ENCODE measurements at places on chromosomes 16 and 17. TPM values are rescaled to one million over a fixed set of nuclear protein-coding genes. Genes with fewer than 3 reads are reported as not detected.

Gene HYDIN
- 0.66 TPM for total RNA-seq

Gene CLEC19A
- total RNA-seq: not detected

Gene CD300LG
- 2.3 TPM for total RNA-seq

Gene ARL6IP1
- total RNA-seq: 70.0 TPM

Gene ACADVL
- total RNA-seq: 276 TPM

Gene PLSCR3
- 14.2 TPM for total RNA-seq

Gene TERB1
- total RNA-seq: not detected

Gene CXCL16
- 1.7 TPM for total RNA-seq

Gene INCA1
- 0.93 TPM for total RNA-seq

Gene ASPA
- total RNA-seq: 3.8 TPM

Gene PPY
- total RNA-seq: 0.18 TPM

DNA sequence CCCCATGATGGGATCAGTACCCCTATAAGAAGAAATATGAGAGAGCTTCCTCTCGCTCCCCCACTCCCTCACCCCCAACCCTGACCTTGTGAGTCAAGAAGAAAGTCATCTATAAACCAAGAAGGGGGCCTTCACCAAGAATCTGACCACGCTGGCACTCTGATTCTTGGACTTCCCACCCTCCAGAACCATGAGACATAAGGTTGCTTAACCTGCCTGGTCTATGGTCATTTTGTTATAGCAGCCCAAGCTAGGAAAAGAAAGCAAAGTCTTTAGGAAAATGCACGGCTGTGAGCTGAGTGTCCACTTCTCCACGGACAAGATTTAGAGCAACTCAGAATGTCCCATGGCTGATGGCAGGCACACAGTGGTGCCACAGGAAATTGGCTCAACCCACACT lies 333.5 kb downstream of the SOX9 start:
- DNase-seq: no peak

DNA sequence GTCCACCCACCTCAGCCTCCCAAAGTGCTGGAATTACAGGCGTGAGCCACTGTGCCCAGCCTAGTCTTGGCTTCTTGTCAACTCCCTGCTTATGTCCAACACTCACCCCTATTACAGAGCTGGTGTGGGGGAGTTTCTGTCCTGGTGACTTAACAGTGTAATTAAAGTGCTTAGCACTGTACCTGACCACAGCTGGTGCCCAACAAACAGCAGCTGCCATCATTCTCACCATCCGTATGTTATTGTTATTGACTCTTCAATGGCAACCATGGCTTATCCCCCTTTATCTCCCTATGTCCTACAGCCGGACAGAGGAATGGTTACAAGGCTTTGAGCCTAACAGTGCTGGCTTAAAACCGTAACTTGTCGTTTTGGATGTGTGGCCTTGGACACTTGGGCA lies 17.0 kb upstream of the BRCA1 start:
- DNase-seq: no peak

DNA sequence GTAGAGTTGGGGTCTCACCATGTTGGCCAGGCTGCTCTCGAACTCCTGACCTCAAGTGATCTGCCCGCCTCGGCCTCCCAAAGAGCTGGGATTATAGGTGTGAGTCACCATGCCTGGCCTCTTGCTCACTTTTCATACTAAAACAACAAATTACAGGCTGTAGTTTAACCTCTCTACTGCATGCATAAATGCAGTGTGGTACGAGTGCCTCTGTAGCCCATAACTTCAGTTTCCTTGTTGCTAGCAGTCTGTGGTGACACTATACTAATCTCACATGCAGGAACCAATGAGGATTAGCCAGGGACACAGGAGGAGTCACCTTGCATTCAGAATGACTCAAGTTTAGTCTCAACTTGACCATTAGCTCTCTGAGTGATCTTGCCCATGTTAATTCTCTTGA lies 20.1 kb downstream of the HMOX2 start:
- no peak for DNase-seq

DNA sequence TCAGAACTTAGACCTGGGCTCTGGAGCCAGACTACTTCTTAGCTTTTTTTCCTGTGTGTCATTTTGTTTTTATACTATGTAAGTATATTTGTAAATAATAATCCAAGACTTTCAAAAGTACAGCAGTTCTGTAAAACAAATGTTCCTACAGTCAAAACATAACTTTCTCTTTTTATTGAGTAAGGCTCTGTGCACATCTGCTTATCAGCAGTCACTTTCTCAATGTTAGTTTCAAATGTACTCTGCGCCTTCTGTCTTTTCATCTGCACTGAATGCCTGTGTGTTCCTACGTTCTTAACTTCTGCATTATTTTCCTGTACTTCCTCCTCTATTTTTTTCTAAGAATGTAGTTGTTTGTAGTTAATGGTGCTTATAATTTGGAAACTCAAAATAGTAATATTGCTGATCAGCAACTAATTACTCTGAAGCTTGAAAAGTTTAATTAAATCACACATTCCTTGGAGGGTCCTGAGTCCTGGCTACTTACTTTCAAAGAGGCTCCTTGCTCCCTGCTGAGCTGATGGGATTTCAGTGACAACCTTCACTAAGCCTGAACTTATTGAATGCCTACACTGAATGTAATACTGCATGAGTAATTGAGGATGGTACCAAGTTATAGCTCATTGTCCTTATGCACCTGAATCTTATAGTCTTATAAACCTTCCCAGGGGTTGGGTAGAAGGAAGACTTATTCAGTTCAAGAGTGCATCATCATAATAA lies 329.9 kb downstream of the KCNJ2 start:
- DNase-seq: peak; percentile 57

- DNase-seq: peak; percentile 16
Measured at GRCh38 chr17:70905796-70906195, 736.5 kb downstream of the KCNJ2 start.

DNA sequence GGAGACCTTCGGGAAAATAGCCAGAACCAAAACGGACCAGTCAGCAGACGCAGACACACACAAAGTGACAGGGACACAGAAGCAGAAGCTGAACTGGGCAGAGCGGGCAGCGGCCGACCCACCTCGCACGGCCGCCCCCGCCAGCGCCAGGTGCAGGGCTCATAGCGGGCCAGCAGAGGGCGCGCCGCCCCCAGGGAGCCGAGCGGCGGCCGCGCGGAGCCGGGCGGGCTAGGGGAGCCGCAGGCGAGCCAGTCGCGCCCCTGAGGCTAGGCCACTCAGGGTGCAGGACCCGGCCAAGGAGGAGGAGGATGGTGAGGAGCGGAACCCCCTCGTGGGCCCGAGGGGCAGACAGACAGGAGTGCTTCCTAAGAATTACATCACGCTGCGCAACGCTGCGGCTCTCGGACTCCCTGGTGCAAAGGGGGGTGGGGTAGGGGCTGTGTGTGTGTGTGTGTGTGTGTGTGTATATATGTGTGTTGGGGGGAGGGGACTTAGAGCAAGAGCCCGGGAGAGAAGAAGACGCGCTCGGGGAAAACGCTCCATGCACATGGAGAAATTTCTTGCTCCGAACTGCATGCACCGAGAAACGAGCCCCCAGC lies 913 bp upstream of the NOG start:
- DNase-seq: peak; percentile 73

DNA sequence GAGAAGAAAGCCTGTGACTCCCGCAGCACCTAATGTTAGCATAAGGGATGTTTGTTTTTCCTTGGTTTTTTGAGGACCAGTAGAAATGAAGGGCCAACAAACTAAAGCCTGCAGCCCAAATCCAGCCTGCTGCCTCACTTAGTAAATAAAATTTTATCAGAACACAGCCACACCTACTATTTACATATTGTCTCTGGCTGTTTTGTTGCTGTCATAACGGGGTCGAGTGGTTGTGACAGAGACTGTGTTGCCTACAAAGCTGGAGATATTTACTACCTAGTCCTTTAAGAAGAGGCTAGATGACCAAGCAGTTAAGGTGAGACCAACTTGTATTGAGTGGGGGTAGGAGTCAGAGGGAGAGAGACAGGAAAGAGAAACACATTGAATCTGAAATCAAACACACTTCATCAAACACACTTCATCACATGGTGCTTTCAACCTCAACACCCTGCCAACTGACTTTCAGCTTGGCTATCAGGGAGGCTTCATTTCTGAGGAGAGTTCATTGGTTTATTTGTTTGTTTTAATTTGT lies 546.3 kb upstream of the CDH11 start:
- no peak for DNase-seq

DNA sequence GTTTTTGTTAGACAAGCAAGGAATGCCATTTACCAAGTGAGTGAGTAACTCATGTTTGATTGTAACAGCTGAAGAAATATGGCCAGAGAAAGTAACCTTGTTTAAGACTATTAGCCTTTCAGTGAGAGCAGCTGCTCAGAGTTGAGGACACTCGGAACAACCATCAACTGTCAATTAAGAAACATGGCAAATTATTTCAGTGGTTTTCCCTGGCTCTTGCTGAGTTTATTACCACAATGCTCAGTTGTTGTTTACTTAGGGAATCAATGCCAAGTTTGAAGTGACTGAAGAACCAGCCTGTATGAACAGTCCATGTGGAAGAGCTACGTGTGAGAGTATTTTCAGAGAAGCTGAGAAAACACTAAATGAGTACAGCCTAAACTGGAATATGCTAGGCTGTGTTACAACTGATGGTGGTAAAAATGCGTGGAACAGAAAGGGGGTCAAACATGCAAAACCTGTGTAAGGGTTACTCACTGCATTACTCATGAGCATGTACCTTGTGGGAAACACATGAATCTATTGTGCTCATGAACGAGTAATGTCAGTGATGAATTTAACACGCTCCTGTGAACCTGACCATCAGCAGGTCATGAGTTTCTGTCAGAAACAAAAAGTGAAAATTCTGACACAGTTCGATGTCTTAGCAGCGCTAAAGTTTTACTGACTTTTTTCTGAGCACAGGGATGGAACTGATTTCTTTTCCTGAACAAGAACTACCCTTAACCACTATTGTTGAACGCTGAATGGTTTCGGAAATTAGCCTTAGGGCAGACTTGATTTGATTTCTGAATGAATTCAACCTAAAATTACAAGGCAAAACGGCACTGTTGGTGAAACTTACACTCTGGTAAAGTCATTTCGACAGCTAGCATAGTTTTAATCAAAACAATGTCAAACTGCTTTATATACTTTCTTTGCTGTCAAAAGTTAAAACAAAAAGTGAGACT lies 33.5 kb downstream of the GNA13 start:
- DNase-seq: no peak

GRCh38 chr16:56288019-56288418 lies 96.7 kb downstream of the GNAO1 start:
- no peak for DNase-seq

DNA sequence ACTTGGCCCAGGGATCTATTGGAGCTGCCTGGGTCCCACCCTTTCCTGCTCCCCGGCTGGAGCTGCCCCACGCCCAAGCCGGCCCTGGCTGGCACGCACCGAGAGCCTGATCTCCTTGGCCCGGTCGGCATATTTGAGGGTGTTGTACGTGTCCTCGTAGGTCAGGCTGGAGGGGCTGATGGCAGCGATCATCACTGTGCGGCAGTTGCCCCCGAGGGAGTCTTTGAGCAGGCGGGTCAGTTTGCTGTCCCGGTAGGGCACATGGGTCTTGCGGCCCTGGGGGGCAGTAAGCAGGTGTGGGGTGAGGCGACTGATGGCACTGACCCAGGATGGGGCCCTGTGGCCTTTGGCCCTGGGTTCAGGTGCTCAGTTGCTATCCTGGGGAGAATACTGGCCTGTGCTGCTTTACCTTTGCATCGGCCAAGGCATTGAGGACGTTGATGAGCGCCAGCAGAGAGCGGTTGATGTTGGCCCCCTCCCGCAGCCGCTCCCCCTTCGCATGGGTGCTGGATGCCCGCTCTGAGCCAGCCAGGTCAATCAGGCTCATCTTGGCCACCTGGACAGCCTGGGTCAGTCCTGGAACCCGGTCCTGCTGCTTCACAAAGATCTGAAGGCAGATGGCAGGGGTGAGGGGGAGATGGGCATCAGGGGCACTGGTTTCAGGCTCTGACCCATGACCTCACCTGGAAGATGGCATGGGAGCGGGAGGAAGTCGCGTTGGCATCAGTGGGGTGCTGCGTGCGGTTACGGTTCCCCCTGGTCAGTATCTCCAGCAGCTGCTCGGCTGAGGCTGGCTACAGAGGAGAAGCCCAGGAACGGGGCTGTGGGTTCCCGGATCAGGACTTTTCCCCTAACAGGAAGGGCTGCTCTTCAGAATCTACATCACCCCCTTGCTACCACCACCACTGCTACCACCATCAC lies 13.5 kb downstream of the KIF18B start:
- no peak for DNase-seq

- peak; percentile 74 for DNase-seq
Measured at GRCh38 chr17:42135664-42136653, 13.4 kb downstream of the HSPB9 start.

DNA sequence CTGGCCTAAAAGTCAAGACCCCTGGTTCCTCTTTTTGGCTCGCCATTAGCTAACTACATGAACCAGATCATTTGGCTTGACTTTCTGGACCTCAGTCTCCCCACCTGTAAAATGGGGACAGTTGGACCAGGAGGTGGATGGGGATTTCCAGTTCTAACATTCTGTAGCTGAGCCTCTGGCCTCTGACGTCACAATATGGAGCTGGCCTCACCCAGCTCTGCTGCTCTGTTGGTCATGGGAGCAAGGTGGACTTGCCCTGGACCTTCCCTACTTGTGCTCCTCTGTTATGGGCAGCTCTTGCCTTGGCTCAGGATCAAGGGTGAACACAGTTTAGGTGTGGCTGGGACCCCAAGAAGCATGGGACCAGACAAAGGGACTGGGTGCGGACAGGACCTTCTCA lies 16.5 kb upstream of the KCNH6 start:
- DNase-seq: no peak

DNA sequence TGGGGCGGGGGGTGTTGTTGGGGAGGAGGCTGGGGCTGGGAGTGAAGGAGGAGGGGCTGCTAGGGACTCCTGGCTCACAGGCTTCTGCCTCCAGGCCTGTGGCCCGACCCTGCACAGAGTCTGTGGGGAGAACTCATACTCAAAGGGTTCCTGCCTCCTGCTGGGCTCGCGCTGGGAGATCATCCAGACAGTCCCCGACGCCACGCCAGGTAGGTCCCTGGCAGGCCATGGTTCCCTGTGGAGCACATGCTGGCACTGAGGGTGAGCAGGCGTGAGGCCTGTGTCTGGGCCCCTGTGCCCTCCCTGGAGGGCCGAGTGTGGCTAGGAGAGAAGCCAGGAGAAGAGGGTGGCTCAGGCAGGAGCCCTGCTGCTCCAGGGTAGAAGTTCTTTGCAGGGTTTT lies 4.6 kb downstream of the ITGAD start:
- DNase-seq: no peak

GRCh38 chr16:61829631-61830030 lies 206.6 kb downstream of the CDH8 start:
- DNase-seq: peak; percentile 29

DNA sequence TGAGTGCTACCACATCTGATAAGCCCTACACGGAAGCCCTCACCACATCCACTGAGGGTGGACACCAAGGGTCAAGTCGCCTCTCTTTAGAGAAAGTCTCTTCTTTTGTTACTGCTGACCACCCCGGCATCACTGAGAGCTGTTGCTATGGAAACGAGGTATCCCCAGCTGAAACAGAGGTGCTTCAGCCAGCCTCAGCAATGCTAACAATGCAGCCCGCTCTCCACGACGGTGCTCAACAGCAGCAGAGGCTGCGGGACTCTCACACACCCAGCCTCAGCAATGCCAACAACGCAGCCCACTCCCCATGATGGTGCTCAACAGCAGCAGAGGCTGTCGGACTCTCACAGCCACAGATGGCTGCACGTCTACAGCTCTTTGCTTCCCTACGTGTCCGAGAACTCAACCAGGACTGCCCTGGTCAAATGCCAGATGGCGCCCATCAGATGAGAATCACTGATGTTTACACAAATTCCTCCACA lies 41.4 kb downstream of the VPS53 start:
- no peak for DNase-seq

GRCh38 chr17:13735444-13735843 lies 133.7 kb upstream of the HS3ST3A1 start:
- no peak for DNase-seq

- DNase-seq: no peak
Measured at GRCh38 chr17:36947922-36948716, 635 bp upstream of the AATF start.

GRCh38 chr17:63589646-63590045 lies 11.0 kb upstream of the TACO1 start:
- DNase-seq: no peak
